ENCODE measurements at places on chromosomes 16 and 17. TPM values are rescaled to one million over a fixed set of nuclear protein-coding genes. Genes with fewer than 3 reads are reported as not detected.

DNA sequence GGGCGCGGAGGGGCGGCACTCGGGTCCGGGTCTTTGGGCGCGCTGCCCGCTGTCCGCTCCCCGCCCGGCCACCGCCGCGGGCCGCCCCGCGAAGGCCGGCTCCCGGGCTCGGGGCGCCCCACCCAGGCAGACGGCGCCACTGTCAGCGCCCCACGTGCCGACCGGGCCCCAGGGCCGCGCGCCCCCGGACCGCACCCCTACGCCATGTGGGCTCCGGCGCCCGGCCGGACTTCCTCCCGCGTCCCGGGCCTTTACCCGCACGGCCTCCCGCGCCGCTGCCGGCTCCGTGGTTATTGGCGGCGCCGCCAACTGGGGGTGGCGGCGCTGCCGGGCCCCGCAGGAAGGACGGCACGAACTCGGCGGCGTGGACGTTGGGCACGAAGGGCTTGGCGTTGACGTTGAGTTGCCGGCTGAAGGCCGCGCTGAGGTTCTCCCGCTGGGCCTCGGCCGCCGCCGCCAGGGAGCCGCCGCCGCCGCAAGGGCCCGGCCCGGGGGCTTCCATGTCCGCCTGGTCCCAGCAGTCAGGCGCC lies 577 bp downstream of the GSPT1 start:
- DNase-seq, result peak; percentile 39
- peaks cover 39% of the 10 kb centered on the region for H3K4me1 ChIP-seq
- H3K27me3 ChIP-seq, result no peaks in the 10 kb centered on the region
- H3K36me3 ChIP-seq, result peaks cover 22% of the 10 kb centered on the region
- H3K4me3 ChIP-seq, result peak overlapping the region; percentile 91

The GPT2 gene
- 15.5 TPM for total RNA-seq

DNA sequence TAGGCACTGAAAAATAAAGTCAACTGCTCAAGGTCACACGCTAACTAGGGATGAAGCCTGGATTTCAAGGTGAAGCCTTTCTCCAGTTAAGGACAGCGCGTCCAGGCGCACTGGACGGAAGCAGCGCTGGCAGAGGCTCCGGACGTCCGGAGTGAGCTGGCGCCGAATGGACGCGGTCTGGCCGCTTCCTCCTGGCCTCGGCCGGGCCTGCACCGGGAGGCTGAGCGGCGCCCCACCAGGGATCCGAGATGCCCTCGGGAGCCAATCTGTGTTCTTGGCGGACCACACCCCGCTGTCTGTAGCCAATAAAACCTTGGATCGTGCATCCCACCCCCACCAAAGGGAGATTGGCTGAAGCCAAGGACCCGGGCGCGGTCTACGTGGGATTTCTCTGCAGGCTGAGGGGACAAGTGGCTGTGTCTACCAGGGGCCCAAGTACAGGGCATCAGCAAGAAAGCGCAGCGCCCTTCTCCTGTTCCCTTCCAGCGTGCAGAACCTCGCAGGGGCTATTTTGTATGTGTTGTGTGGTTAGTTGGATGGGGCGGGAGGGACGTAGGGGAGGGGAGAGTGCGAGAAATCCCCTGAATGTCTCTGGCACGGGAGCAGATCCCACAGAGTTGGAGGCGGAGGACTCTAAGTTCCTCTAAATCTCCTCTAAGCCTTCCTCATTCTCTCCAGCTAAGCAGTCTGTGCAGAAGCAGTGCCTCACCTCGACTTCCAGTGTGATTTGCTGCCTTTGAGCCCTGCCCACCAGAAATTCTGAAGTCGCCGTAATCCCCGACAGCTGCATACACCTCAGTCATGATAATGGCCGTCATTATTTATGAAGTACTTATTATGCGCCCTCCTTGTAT lies 2.5 kb upstream of the AKAP10 start:
- H3K27ac ChIP-seq, result no peak overlapping the region
- DNase-seq, result no peak
- H3K36me3 ChIP-seq, result peaks cover 10% of the 10 kb centered on the region
- no peak overlapping the region for H3K4me3 ChIP-seq
- H3K27me3 ChIP-seq, result no peaks in the 10 kb centered on the region

DNA sequence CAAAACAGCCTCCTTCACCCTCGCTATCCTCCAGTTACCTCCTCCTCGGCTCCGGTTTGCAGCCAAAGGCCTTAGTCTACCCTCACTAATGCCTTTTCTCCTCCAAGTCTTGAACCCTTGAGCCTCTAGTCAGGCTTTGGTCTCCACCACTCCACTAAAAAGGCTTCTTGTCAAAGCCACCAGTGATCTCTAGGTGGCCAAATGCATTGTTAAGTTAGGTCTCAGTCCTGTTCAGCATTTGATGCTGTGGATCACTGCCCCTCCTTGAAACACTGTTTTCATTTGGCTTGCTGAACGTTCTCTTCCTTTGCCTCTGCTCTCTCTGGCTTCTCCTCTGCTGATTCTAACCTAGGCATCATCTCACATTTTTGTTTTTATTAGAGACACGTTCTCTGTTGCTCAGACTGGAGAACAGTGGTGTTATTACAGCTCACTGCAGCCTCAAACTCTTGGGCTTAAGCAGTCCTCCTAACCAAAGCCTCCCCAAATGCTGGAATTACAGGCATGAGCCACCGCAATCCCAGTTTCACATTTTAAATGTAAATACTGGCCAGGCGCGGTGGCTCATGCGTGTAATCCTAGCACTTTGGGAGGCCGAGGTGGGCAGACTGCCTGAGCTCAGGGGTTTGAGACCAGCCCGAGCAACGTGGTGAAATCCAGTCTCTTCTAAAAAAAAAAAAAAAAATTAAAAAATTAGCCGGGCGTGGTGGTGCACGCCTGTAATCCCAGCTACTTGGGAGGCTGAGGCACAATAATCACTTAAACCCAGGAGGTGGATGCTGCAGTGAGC lies 1.1 kb downstream of the SGF29 start:
- peaks cover 42% of the 10 kb centered on the region for H3K4me1 ChIP-seq
- no peaks in the 10 kb centered on the region for H3K27me3 ChIP-seq
- DNase-seq, result no peak
- H3K36me3 ChIP-seq, result peaks cover 21% of the 10 kb centered on the region

The NPLOC4 gene
- total RNA-seq, result 68.6 TPM

DNA sequence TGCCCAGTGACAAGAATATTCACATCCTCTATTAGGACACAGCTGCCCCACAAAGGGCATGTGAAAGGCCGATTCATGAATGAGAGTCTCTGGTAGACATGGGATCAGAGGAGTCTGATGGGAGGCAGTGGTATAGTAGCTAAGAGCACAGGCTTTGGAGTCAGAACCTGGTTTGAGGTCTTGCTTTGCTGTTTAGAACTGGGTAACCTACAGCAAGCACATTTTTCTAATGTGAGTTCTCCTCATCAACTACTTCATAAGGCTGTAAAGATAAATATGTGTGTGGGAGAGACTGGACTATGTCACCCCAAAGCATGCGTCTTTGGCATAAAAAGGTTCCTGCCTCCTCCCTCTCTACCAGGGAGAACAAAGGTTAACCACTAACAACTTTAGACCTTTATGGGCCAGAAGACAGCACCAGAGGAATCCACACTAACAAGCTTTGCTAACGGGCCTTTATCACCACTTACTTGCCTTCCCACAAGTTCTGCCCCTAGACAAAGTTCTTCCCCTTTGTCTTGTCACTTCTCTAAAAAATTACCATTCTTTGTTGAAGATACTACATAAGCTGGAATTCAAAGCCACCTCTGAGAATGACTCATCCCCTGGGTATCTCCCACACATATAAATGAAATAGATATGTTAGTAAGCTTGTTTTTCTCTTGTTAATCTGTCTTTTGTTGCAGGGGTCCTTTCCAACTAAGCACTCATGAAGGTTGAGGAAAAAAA lies 21.1 kb downstream of the CDR2 start:
- H3K36me3 ChIP-seq, result peaks cover 49% of the 10 kb centered on the region
- H3K27me3 ChIP-seq, result no peaks in the 10 kb centered on the region
- peaks cover 55% of the 10 kb centered on the region for H3K4me1 ChIP-seq

- H3K4me1 ChIP-seq, result peaks cover 9% of the 10 kb centered on the region
- H3K4me3 ChIP-seq, result peak overlapping the region; percentile 92
- DNase-seq, result peak; percentile 89
- peaks cover 10% of the 10 kb centered on the region for H3K27me3 ChIP-seq
Measured at GRCh38 chr17:58335779-58336455, 7.3 kb upstream of the TSPOAP1 start.

- H3K27ac ChIP-seq, result no peak overlapping the region
- H3K4me3 ChIP-seq, result no peak overlapping the region
- no peaks in the 10 kb centered on the region for H3K27me3 ChIP-seq
- no peaks in the 10 kb centered on the region for H3K4me1 ChIP-seq
Measured at GRCh38 chr17:10052106-10052813, 146.1 kb downstream of the GAS7 start.

GRCh38 chr16:79182616-79183015 lies 417.9 kb downstream of the MAF start:
- no peak for DNase-seq
- no peak overlapping the region for H3K4me3 ChIP-seq
- H3K36me3 ChIP-seq, result no peaks in the 10 kb centered on the region
